ENCODE measurements at places on chromosomes 11 and 22. TPM values are rescaled to one million over a fixed set of nuclear protein-coding genes. Genes with fewer than 3 reads are reported as not detected.

USP2 gene
- total RNA-seq = 2.0 TPM

GSC2 gene
- not detected for total RNA-seq

KRTAP5-2 gene
- not detected for total RNA-seq

RFPL2 gene
- 0.47 TPM for total RNA-seq

PPP1R14B gene
- total RNA-seq = 21.0 TPM

SUSD2 gene
- 1.5 TPM for total RNA-seq

LDLRAD3 gene
- total RNA-seq = 0.19 TPM

IGF2 gene
- not detected for total RNA-seq

OR10A2 gene
- not detected for total RNA-seq

TRIM49D2 gene
- not detected for total RNA-seq

PNPLA3 gene
- not detected for total RNA-seq

PNPLA5 gene
- total RNA-seq = not detected

KDM4D gene
- 0.22 TPM for total RNA-seq

TMEM135 gene
- 15.6 TPM for total RNA-seq

APOL4 gene
- not detected for total RNA-seq

OR2AG2 gene
- not detected for total RNA-seq

GDPD4 gene
- not detected for total RNA-seq

JAML gene
- 30.3 TPM for total RNA-seq

OR51B4 gene
- not detected for total RNA-seq

OR2AT4 gene
- not detected for total RNA-seq

C11orf42 gene
- not detected for total RNA-seq

GRM5 gene
- total RNA-seq = not detected

SAA4 gene
- not detected for total RNA-seq

RASD2 gene
- total RNA-seq = 1.4 TPM

ADAMTS8 gene
- total RNA-seq = not detected

BTBD18 gene
- not detected for total RNA-seq

ZNF215 gene
- 1.1 TPM for total RNA-seq

LGR4 gene
- 0.87 TPM for total RNA-seq

IRAG1 gene
- total RNA-seq = not detected

FAM227A gene
- total RNA-seq = 0.34 TPM

CASP5 gene
- not detected for total RNA-seq

GPHA2 gene
- 0.49 TPM for total RNA-seq

SVIP gene
- total RNA-seq = 58.1 TPM

TCN1 gene
- total RNA-seq = not detected

RCOR2 gene
- total RNA-seq = not detected

SYVN1 gene
- 89.1 TPM for total RNA-seq

NOX4 gene
- total RNA-seq = not detected

ACO2 gene
- 71.9 TPM for total RNA-seq

DEPDC5 gene
- total RNA-seq = 36.6 TPM

PRAME gene
- total RNA-seq = not detected

RAG2 gene
- total RNA-seq = not detected

SLC22A12 gene
- not detected for total RNA-seq

All from CD4-positive, alpha-beta T cell (primary cell).